ENCODE measurements at places on chromosomes 7 and 10.

DNA sequence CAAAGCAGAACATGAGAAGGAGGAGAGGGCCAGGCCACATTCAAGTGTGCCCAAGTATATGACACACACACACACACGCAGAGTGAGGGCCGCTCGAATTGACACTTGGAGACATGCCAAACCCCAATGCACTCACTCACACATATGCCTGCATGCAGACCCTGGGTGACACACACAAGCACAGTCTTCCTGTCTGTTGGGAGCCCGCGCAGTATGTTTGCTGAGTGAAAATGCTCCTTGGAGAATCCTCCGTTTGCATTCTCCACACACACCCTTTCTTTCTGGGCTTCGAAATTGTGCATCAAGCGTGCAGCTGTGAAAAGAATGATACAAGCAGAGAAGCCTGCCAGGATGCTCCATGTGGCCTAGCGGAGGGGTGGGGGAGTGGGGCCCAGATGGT lies 120.9 kb downstream of the PLXNA4 start:
- DNase-seq = no peak

DNA sequence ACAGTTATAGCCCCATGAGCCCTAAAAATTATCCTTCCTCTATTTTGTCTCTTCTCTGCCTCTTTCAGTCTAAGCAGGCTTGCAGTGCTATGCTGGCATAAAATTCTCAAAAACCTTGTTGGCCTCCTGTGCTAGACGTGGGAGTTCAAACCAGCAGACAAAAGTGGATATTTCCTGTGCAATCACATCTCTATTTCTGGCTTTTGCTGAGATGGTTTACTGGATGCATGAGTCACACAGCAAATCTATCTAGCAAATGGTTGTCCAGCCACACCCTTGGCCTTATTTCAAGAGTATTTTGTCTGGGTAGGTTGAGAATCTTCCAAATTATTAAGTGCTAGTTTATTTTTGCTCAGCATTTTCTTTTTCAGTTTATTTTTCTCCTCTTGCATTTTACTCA lies 370.8 kb downstream of the CDC14C start:
- DNase-seq = no peak

DNA sequence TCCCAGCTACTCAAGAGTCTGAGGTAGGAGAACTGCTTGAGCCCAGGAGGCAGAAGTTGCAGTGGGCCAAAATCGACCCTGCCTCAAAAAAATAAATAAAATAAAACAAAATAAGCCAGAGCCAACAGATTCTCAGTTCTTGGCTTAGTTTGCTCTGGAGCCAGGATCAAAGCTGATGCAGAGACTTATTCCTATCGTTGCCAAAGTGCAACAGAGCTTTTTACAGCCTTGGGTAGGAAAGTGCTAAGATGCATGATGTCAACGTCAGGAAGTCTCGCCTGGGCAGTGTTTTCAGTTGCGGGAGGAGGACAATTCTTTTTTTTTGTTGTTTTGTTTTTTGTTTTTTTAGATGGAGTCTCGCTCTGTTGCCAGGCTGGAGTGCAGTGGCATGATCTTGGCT lies 43.8 kb upstream of the CYTH3 start:
- no peak for DNase-seq

- DNase-seq = no peak
Measured at GRCh38 chr10:122344741-122345258, 29.7 kb upstream of the PLEKHA1 start.

GRCh38 chr7:50834031-50834535 lies 51.4 kb upstream of the GRB10 start:
- DNase-seq = no peak

DNA sequence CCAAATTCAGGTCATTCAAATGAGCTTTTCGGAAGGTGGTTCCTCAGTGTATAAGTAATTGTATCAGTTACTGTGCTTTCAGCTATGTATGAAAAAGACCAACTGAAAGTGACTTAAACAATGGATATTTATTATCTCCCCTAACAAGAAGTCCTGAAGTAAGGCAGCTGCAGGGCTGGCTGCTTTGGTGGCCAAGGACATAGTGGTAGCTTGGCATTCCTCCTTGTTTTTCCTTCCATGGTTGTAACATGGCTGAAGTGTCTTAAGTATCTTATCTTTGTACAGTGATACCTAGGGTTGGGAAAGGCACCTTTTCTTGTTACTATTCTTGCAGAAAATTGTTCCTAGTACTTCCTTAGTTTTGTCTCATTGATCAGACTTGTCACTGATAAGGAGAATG lies 21.4 kb downstream of the EXOC4 start:
- DNase-seq = no peak

DNA sequence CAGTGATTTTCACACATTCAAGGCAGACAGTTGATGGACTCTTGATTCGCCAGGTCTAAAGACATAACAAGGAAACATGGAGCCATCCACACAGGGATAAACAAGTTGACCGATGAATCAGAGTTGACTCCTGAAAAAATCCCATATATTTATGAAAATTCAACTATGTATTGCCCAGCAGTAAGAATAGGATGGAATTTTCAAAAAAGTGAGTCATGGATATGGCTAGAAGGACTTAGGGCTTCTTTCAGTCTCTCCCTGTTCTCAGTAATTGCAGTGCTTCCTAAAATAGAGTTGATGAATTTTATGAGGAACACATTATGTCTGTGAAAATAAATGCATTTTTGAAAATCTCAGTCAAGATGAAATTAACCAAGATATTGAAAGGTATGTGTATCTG lies 301.2 kb downstream of the PLXDC2 start:
- DNase-seq = no peak

DNA sequence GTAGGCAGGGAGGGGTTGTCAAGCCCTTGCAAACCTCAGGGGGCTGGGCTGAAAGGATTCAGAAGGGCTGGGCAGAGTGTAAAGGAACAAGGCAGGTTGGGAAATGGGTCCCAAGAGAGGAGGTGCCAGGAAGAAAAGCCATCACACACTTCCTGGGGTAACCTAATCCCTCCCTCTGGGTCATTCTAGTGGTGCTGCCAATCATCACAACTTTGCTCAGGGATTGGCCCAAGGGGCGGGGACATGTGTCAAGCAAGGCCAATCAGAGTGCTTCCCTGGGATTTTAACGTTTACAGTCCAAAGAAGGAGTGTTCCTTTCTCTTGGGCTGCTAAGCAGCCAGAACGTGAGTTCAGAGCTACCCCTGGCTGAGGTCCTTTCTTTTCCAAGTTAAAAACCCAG lies 57.1 kb upstream of the NPTX2 start:
- DNase-seq = no peak

DNA sequence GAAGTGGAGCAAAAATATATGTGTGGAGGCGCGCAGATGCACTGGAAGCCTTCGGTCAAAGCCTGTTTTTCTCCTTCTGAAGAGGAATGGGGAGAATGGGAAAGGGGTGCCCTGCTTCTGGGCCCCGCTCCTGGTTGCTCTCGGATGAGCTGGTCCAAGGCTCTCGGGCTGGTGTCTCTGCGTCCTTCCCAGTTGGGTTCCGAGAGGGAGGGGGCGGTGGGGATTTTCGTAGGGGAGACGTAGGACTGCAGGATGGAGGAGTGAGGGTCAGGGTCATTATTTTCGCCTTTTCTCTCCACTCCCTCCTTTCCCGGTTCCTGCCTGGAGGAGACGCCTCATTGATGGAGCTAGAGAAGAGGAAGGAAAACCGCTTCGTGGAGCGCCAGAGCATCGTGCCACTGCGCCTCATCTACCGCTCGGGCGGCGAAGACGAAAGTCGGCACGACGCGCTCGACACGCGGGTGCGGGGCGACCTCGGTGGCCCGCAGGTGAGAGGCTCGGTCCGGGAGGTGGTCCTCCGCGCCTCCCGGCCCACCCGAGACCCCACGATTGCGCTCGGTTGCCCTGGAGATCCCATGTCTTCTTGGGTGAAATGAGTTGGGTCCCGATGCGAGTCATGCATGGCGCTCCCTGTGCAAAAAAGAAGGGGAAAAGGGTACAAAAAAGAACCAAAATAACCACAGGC lies 790 bp downstream of the ADAM22 start:
- peak; percentile 40 for DNase-seq

DNA sequence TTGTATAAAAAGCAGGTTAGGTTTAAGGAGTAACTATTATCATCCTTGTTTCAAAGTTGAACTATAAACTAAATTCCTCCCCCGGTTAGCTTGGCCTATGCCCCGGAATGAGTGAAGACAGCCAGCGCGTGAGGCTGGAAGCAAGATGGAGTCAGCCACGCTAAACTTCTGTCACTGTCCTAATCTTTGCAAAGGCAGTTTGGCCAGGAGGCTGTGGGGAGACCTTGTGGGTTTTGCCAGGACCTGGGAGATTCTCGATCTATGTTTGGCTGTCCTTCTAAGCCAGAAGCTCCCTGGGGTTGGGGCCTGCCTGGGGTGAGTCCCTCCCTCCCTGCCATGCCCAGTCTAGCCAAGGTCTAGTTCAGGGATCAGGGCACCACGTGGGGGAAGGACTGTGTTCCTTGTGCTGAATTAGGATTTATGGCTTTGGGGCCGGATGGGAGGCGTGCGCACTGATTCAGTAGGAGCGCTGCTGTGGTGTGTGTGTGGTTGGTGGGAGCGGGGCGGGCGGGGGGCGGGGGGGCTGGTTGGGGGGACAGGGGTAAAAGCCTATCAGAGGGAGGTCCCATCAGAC lies 871 bp upstream of the GTF2IRD1 start:
- DNase-seq = no peak

DNA sequence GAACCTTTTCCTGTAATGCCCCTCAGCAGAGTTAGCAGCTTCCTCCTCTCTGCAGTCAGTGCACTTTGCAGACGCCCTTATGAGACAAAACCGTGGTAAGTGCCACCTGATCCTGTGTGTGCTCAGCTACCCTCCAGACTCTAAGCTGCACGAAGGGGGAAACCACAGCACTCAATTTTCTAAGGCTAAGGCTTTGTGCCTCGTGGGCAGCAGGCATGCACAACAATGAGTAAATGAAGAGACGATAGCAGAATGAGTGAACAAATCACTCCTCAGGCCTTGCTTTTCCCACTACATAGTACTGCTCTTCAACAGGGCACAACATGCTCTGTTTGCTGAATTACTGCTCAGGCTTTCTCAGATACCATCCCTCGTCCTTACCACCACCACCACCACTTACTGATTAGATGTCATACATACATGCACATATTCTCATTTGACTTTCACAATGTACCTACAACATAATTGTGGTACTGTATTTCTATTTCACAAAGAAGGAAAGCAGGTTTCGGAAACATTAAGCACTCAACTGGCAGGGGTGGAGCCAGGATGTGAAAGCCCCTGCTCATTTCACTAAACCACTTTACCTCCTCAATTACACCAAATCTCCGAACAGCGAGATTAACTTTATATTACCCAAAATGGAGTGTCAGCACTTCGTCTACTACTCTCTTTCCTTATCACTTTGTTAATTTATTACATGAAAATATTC lies 85.4 kb downstream of the ICA1 start:
- DNase-seq = no peak

DNA sequence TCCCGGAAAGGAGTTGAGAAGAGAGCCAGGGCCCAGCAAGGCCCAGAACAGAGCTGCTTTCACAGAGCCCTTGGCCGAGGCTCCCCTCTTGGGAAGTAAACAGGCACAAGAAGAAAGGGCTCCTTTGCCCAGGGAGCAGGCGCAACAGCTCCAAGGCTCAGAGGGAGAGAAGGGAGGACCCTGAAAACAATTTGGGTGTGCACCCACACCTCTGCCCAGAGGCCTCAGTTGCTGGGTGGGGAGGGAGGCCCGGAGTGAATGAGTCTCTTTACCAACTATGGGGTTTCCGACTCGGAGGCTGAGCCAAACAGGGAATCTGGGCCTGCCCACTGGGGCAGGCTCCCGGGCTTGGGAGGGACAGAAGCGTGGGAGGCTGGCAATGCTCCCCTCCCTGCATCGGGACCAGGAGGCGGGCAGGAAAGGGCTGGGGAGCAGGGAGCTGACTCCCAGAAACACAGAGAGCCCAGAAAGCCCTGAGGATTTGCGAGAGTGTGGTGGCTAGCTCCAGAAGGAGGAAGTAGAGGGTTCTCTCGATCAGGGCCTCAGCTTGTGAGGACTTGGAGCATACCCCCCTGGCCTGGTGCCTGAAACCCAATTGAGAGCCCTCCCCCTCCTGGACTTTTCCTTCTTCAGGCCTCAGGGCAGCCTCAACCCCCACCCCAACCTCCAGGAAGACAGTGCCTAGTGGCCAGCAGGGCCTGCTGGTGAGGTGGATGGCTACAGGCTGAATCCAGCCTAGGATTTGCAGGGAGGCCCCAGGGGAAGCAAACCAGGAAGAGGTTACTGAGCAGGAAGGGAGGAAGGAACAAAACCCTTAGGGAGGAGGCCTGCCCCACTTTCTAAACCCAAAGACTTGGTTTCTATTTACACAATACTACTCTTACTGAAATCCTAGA lies 6.2 kb downstream of the C10orf105 start:
- DNase-seq = peak; percentile 25

- DNase-seq = no peak
Measured at GRCh38 chr7:36896418-36896817, 172.1 kb upstream of the AOAH start.

DNA sequence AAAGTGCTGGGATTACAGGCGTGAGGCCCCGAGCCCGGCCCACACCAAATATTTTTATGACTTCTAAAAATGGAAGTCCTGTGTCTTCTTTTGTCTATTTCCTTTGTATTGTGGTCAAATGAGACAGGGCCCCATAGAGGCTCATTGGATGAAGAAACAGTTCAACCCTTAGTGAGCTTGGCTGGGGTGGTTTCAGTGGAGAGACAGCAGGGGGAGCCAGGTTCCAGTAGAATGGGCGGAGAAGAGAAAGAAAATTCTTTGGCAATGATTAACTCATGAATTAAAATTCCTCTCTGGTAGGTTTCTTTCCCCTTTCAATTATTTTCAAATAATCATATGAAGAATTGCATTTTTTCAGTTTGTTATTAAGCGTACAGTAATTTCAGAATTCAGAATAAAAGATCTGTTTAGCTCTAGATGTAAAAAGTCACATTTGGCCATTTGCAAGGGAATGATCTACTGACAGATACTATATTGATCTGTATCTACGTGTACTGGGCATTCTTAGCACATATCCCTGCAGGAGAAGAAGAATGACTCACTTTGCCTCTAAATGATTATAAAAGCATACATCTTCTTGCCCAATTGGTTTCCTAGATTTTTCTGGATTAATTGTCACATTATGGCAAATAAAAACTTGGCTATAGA lies 43.2 kb downstream of the PNLIPRP3 start:
- DNase-seq = no peak

DNA sequence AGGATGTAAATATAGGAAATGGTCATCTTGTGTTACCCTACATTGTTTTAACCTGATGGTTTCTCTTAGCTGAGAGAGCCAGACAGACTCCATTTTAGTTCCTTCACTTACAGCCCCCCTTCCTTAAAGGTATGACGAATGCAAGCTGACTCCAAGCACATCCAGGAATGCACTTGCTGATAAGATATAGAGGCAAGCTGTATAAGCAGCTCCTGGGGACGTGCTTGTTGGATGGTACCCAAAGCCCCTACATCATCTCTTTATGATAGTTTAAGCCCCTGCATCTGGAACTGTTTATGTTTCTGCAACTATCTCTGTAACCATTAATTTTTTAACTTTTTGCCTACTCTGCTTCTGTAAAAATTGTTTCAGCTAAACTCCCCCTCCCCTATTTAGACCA lies 41.7 kb downstream of the ZNF25 start:
- DNase-seq = no peak
